ENCODE measurements at places on chromosomes 3 and 15. TPM values are rescaled to one million over a fixed set of nuclear protein-coding genes. Genes with fewer than 3 reads are reported as not detected.

The BCL6 gene
- 114 TPM for total RNA-seq

The ARPIN gene
- not detected for total RNA-seq

The PLSCR1 gene
- total RNA-seq = 41.0 TPM

The FAM174B gene
- 3.9 TPM for total RNA-seq

The RGMA gene
- total RNA-seq = 0.32 TPM

The DNAH12 gene
- 0.05 TPM for total RNA-seq

The DAPK2 gene
- total RNA-seq = 0.62 TPM

The CAMKV gene
- total RNA-seq = 0.43 TPM

The ABI3BP gene
- total RNA-seq = 0.32 TPM

The GRK7 gene
- not detected for total RNA-seq

The WDR93 gene
- not detected for total RNA-seq

The TGM4 gene
- total RNA-seq = not detected

The PAK6 gene
- total RNA-seq = 0.30 TPM

The PARP3 gene
- total RNA-seq = 18.6 TPM

The MCF2L2 gene
- 2.5 TPM for total RNA-seq

The TMEM45A gene
- total RNA-seq = 6.6 TPM

The CCR3 gene
- total RNA-seq = not detected

The FETUB gene
- total RNA-seq = not detected

The SEC22A gene
- total RNA-seq = 18.3 TPM

The UTS2B gene
- total RNA-seq = not detected

The FEZF2 gene
- not detected for total RNA-seq

The GOLGA8T gene
- 0.14 TPM for total RNA-seq

The P2RY14 gene
- 0.14 TPM for total RNA-seq
